SW480 (cell line): ENCODE measurements at places on chromosomes 12 and 14.

GRCh38 chr12:103779410-103780092, 61.5 kb downstream of the NT5DC3 start:
- no peak for DNase-seq

DNA sequence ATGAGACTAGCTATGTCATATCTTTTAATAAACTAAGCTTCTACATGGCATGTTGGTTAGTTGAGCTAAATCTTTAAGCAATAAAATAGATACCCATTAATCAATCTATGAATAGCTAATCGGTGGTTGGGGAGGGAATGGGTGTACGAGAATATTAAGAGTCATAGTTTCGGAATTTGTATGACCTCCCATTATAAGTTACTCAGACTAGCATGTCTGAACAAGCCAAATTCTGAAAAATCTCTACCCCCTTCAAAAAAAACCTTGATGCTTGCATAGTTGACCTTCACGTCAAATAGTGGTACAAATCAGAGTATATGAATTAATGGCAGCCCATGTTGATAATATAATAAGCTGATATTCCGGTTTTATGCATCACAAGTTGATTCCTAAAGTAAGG, 60.0 kb downstream of the PLEKHG7 start:
- no peak for DNase-seq

DNA sequence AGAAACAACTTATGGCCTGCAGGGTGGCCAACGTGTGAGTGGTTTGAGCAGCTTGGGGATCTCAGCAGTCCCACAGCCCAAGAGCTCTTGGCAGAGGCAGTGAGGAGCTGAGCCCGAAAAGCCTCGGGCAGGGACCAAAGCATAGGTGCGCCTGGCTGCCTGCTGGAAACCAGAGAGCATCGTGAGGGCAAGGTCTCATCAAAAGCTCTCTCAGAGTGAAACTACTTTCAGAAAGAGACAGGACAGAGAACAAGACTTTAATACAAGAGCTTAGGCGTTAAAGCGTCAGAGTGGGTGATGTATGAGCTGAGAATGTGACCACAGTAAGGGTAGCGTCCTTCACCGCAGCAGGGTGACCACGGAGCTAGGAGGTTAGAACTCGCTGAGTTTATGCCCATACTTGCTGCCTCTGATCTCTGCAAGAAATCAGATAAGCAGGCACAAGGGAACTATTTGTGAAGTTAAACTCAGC, 30.8 kb downstream of the LGMN start:
- no peak for DNase-seq

DNA sequence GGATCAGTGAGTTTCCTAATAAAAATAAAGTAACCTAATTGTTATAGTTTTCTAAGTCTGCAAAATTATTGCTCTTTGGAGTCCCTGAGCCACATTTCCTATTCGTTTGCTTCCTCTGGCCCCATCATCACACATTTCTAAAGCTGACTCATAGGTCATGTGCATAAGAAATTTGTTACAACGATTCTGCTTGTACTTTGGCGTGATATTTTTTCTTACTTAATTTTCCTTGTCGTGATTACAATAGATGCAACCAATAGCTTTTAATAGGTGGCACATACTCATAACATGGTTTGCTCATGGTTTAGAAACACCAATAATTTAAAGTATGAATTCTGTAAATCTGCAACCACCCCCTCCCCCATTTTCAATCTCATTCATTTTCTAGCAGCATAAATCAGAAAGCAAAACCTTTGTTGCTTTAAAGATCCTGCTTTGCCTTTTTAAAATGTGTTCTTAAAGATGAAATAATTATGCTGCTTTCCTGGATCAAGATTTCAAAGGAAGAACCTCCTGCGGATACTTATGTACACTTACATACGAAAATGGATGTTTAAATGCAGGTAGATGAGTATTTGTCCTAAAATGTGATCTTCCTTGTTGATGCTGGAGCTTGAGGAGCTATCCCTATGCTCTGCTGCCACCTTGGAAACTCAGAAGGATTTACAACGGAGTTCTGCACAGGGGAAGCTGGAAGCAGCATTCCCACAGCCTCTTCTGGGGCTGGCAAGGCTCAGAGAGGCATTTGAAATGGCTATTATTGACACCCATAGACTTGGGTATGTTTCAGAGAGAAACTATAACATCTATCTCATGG, 1.7 kb upstream of the FLRT2 start:
- DNase-seq: no peak

- DNase-seq: peak; percentile 72
Observed at GRCh38 chr12:54373649-54374561, 9.6 kb upstream of the GPR84 start.

DNA sequence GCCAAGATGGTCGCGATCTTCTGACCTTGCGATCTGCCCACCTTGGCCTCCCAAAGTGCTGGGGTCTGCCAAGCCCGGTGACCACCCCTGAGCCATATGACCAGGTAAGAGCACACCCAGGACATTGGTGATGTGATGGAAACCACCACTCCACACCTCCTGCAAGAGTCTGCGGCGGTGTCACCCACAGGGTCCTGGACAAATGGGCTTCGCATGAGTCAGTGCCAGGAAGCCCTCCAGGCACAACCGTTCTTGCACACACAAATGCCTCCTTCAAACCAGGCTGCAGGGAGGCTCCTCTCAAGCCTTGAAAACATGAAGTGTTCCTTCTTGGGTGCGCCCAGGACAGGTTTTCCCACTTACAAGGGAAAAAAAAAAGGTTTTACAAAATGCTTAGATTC, 16.6 kb downstream of the PITPNM2 start:
- DNase-seq: no peak

GRCh38 chr12:54195737-54196347, 7.1 kb upstream of the SMUG1 start:
- DNase-seq: no peak

DNA sequence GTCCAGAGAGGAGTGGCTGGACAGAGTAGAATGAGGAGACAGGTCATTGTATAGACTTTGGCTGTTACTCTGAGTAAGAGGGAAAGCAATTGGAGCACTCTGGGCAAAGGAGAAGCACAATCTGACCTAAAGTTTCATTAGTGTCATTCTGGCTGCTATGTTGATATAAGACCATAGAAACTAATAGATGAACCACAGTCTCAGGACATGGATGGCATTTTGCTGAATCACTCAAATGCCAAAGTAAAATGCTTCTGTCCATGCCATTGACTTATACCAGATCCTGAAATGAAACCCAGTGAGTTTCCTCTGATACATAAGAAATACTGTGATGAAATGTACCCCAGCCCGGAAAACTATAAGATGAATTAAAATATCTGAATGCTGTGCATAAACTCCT, 65.8 kb upstream of the COCH start:
- DNase-seq: no peak

GRCh38 chr12:24617471-24617870, 331.4 kb downstream of the BCAT1 start:
- DNase-seq: no peak

DNA sequence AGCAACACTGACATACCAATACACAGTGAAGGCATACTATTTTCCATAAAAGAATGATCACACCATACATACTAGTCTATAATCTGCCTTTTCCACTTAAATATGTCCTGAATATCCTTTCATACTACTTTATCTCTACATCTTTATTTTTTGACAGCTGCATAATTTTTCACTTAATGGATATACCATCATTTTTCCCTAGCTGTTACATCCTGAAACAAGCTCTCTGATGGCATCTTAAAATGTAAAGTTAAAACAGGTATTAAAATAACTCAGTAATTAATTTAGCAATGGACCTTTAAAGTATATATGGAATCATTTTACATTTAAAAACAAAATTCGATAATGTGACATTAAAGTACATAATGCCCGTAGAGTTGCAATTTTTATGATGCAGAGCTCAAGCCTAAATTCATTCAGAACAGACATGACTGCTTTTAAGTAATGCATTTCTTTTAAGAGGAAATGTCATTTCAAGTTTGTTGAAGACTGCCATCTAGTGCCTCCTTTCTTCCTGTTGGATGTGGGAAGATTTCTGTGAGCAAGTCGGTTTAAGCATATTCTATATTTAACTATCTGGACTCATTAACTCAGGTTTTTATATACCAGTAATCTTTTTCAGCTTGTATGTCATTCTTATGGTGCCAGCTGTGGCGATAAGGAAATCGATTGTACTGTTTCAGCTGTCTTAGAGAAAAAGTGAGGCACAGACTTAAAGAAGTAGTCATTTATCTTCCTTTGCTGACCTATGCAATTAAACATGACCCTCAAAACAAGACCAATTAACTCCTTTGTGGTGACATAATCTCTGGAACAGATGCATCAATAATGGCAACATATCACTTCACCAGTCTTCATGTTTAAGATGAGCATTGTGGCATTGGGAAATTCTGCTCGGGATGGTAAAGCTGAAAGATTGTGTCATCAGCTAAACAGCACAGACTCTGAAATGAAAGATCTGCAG, 20.3 kb downstream of the PRICKLE1 start:
- DNase-seq: peak; percentile 54

GRCh38 chr12:122929148-122929538, 33.2 kb upstream of the VPS37B start:
- no peak for DNase-seq

DNA sequence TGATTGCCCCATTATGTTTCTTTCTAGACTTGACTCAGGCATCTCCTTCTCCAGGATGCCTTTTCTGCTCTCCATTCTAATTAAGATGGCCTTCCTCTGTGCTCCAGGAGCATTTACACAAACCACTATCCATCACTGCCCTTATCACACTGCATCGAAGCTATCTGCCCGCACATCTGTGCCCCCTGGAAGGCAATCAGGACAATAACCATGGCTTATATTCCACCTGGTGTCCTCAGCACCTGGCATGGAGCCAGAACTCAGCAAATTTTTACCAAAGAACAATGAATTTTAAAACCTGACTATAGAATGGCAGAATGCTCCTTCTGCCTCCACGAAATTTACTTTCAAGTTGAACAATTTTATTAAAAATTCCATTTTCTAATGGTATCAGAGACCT, 465.8 kb downstream of the APAF1 start:
- DNase-seq: no peak

DNA sequence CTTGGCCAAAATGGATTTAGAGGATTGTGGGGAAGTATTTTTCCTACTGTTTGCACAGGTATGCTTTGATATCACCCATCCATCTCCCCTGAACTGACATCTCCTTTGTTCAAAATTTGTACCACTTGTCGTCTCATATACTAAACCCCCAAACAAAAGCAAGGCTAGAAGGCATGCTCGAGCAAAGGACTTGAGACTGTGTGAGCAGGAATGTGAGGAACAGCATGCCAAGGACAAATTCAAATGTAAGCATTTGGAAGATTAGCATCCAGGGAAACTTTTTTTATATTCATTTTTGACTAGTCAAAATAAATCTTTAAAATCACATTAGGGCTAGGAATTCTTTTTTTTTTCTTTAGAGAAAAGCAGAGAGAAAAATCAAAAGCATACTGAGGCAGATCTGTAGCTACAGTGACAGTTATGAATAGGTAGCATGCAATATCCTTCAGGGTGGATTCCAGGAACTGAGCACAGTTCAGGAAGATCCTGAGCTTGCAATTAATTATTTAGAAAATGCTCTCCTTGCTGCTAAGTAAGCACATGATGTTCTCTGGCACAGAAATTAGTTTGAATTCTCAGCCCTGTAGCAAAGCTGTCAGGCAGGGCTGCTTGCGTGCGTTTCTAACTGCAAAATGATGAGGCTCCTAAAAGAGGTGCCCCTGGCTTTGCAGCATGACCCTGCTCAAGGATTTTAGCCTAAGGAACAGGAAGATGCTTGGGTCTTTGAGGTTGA, 327.7 kb downstream of the LRIG3 start:
- DNase-seq: no peak

DNA sequence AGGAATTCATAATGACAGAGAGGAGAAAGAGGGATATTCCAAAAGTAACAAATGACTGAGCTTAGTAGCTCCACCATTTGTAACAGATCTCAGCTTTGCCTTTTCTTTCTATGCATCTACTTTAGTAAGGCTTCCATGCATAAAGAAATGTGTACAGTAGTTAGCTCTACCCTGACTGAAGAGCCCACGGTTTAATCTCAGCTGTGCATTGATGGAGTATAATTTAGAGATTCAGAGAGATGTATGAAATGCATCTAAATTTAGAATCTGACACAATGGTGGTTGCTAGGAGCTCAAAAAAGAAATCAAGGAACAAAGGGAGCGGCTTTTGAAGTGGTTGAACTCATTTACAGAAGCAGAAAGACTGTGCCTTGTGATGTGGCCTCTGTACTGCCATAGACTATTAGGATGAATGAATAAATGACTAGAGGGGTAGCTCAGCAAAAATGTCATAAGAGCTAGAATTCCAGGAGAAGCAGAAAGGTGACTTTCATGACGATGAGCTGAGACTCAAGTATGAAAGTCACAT, 838.6 kb downstream of the RPS29 start:
- DNase-seq: peak; percentile 1

GRCh38 chr14:63777024-63777423, 49.2 kb upstream of the SGPP1 start:
- DNase-seq: peak; percentile 55

GRCh38 chr12:5456030-5456429, 24.1 kb downstream of the NTF3 start:
- DNase-seq: no peak

- DNase-seq: no peak
Observed at GRCh38 chr12:87381742-87382141, 647.5 kb downstream of the C12orf50 start.

DNA sequence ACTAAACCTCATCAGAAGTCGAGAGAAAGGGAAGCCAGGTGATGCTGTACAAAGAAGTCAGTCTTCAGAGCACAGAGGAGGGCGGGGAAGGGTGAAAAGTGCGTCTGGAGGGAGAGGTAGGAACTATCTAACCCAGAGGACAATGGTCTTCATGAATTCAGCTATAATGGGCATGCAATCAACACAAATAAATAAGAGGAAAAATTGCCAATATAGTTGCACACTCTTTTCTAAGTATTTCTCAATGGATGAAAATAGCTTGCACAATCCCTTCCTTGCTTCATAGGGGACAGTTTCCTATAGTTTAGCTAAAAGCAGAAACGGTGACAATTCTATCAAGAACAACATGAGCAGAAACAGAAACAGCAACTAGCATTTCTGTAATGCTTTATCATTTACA, 931.2 kb downstream of the AACS start:
- no peak for DNase-seq

DNA sequence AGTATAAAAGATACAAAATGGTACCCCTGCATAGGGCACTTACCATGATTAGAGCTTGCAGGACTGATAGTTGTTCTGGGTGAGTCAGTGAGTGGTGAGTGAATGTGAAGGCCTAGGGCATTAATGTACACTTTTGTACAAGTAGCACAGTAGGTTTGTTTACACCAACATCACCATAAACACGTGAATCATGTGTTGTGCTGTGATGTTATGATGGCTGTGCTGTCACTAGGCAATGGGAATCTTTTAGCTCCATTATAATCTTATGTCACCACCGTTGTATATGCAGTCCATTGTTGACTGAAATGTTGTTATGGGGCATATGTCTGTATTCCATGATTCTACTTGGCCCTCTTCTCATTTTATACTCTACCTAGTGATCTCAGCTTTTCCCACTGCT, 11.8 kb downstream of the NUBPL start:
- DNase-seq: no peak

DNA sequence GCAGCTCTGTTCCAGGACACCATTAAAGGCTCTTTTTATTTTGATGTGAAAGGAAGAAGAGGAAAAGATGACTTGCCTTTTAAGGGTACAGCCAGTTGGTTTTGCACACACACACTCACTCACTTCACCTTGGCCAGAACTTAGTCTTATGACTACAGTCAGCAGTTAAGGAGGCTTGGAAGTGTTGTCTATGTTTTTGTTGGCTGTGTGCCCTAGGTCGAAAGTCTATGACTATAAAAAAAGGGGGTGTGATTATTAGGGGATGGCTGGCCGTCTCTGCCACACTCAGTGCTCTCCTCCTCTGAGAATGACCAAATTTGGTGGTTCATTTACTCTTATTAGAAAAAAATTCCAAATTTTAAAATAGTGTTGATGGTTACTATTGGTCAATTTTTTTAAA, 139.5 kb upstream of the OTX2 start:
- DNase-seq: no peak
